Activated CD4-positive, CD25-positive, alpha-beta regulatory T cell treated with anti-CD3 and anti-CD28 coated beads, Interleukin-2, amount 50 U/mL, for 16 hours (primary cell): ENCODE measurements at places on chromosomes 1 and 21.

- no peak for DNase-seq
Measured at GRCh38 chr21:27505516-27505915, 538.6 kb upstream of the ADAMTS5 start.

DNA sequence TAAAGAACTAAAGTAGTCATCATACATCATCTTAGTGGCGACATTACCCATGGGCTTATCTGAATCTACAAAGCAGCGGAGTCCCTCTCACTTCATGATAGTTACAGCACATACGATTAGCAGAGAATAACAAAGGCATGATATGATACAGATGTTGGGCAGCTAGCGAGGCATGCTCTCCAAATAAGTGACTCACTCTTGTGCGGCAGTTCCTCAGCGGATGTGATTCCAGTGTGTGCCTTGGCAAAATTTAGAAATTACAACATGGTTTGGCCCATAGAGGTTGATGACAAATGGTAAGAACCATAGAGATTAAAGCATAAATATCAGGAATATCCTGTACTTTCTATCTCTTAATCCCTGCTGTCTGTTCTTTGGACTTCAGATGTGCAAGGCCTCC is 48.1 kb upstream of the PAXBP1 start:
- no peak for DNase-seq

DNA sequence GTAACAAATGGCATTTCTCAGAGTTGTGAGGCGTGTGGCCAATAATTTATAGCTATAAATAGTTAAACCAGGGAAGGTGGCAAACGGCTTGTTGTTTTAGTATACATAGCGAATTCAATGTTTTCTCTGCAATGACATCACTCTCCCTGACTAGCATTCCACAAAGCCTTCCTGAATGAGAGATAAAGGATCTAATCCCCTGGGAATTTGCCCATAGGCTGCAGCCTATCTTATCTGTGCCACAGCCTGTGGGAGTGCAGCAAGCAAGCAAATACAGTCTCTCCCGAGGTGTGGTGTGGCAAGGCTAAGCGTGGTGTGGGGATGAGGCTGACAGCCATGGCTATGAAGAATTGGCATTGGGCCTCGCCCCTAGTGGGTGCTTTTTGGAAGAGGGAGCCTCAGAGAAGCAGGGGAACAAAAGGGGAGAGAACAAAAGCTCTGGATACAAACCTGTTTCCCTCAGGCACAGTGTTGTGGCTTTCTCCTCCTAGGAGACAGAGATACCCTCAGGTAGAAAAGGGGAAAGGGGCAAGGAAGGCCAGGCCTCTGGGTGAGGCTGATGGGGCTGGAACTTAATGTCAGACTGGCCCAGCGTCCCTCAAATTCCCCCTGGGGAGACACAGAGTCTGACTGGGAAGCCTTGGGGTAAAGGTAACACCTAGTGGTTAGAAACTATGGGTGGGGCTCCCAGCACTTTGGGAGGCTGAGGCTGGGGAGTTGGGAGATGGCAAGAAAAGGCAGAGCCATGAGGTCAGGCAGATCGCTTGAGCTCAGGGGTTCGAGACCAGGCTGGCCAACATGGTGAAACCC is 8.9 kb downstream of the TAGLN2 start:
- DNase-seq, result no peak

DNA sequence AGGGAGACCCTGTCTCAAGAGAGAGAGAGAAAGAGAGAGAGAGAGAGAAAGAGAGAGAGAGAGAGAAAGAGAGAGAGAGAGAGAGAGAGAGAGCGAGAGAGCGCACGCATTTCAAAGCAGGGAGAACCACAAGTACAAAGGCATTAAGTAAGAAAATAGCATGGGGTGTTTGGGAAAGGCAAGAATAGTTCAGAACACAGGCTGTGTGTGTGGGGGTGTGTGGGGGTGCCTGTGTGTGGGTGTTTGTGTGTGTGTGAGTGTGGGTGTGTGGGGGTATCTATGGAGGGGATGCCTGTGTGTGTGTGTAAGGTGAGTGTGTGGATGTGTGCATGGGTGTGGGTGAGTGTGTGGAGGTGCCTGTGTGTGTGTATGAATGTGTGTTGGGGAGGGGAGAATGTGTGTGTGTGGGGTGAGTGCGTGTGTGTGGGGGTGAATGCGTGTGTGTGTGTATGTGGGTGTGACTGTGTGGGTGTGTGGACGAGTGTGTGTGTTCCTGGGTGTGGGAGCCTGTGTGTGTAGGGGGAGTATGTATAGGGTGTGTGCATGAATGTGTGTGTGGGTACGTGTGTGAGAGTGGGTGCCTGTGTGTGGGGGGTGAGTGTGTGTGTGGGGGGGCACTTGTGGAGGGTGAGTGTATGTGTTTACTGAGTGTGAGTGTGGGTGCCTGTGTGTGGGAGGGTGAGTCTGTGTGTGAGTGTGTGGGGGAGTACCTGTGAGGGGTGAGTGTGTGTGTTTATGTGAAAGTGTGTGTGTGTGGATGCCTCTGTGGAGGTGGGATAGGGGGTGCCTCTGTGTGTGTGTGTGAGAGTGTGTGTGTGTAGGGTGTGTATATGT is 19.1 kb upstream of the HDAC1 start:
- DNase-seq, result no peak

DNA sequence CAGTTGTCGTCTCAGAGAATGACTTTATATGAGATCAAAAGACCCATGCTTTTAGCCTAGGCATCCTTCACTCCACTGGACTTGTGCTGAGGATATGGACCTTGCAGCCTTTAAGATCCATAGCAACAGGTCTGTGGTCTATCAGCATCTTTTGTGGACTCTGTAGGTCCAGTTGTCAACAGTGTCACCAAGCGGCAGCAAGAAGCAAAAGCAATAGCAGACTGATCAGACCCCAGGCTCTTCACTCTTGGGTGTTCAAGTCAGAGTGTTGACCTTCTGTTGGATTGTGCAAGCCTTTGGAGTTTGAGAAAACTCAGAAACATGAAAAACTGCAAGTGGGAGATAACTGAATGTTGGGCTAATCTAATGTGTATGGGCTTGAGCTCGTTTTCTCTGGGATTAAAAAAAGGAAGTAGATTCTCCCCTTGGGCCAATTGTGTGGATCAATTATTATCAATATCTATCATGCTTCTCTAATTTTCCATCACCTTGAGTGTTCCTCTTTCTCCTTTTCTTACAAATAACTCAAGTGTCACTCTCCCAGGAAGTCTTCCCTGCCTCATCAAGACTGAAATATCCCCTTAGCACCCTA is 144.2 kb downstream of the LYPLAL1 start:
- DNase-seq, result no peak

GRCh38 chr1:224080115-224080774 is 33.7 kb upstream of the FBXO28 start:
- DNase-seq, result no peak

DNA sequence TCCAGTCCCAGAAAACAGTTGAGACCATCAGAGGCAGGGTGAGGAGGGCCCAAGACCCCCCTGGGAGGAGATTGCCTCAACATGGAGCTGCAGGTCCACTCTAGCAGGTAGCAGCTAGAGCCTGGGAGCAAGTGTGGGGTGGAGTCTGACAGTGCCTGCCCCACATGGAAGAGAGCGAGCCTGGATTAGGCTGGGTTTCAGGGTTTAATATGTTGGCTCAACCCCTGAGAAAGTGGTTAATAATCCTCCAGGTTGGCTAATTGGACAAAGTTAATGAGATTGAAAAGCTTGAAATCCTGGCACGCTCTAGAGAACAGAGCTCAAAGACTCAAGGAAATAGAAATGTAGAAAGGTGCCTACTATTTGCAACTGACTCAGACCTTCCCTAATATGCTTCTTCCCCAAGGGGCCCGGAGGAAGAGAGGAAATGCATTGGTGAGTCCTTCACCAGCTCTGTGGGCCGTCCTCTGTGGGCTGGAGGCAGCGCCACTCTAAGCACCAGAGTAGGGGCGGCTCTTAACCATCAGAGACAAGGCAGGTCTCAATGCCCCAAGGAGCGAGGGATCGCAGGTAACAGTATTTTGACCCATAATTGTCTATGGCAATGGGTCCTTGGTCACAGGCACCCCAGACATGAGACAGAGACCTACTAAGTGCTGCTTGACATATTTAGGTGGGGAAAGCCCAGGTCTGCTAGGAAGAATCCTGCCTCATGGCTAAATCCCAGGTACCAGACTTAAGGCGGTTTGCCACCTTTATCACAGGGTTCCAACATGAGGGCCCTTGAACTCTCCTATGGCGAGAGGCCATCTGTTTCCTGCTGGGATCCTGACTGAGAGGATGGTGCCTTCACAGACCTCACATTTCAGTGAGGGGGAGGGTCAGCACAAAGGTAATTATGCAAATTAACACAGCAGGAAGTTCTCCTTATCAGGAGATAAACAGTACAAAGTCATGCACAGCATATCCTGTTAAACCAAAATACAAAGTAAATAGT is 33.8 kb downstream of the RSPH1 start:
- no peak for DNase-seq

GRCh38 chr1:40309374-40310128 is 7.5 kb downstream of the COL9A2 start:
- DNase-seq, result no peak

- DNase-seq, result no peak
Measured at GRCh38 chr1:81700728-81701470, 99.8 kb upstream of the ADGRL2 start.

GRCh38 chr21:41121785-41122415 is 46.1 kb upstream of the BACE2 start:
- DNase-seq, result no peak

GRCh38 chr1:9410737-9411297 is 118.1 kb downstream of the SPSB1 start:
- DNase-seq, result no peak

- DNase-seq, result no peak
Measured at GRCh38 chr1:1842360-1843146, 48.3 kb downstream of the GNB1 start.

DNA sequence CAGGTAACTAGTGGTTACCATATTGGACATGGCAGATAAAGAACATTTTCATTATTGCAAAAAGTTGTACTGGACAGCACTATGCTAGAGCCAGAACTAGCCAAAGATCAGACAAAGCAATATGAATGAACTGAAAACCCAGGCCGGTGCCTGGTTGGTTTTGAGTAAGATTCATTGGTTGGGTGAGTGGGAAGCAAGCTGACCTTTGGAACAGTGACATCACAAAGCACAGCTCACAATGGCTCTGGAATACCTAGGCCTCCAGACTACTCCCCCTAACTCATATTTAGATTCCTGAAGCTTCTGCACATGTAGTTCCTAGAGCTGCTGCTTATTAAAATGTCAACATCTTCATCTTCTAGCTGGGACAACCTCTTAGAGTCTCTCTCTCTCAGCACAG is at the start of gene TMCO2:
TSS of gene TMCO2 (plus strand) at position 283 of the 400 bp plus-strand sequence. CDS start at position 340, 57 bp downstream.
- DNase-seq, result no peak

GRCh38 chr1:175221557-175222175 is 29.1 kb upstream of the KIAA0040 start:
- DNase-seq, result no peak

- DNase-seq, result no peak
Measured at GRCh38 chr1:216054600-216054999, 368.6 kb downstream of the USH2A start.

DNA sequence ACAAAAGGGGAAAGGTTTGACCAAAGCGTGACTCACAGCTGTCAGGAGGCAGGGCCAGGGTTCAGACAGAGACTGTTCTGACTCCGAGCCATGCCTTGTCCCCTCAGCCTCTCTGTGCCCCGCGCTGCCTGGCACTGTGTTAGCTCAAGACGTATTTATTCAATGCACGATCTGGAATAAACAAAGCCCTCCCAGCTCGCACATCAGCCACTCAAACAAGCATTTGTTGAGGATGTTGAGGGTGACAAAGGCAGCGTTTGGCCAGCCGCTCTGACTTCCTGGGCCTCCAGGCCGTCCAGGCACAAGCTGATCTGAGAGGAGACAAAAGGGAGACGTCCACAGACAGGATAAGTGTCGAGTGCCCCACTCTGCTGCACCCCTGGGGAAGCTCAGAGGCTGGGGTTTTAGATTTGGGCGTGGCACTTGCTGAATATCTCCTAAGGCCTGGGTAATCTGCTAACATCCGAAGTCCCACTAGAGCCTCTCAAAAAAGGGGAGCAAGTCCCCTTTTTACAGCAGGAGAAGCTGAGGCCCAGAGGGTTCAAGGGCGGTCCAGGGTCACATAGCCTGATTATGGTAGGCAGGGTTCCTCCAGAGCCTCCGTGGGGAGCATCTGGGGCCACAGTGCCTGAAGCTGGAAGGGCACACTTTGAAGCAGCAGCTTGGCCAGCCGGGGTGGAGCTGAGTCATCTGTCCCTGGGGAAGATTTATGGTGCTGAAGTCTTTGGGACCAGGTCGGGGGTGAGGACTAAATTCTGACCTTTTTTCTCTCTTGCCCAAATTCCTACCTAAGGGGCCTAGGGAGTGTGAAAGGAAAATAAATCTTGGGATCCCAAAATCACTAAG is 95.9 kb downstream of the SPSB1 start:
- DNase-seq, result no peak

DNA sequence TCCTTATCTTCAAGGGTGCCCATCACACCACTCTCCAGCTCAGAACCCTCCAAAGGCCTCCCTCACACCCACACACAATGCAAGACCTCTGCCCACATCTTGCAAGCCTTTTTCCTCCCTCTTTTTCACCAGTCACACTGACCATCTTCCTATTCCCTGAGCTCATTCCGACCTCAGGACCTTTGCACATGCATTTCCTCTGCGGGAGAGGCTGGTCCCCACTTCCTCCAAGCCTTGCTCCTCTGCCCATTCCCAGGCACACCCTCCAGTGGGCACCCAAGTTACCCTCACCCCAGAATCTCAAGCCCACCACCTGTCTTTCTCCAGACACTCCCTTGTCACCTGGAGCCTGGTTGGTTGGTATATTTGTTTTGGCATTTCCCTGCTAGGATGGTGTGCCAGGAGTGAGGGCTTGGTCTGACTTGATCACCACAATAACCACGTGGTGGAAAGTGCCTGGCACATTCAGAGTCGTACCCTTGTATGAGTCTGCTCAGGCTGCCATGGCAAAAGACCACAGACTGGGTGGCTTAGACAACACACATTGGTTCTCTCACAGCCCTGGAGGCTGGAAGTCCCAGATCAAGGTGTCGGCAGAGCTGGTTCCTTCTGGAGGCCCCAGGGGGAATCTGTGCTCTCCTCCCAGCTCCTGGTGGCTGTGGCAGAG is 13.2 kb downstream of the MX2 start:
- no peak for DNase-seq

GRCh38 chr1:113403065-113403464 is 12.8 kb downstream of the MAGI3 start:
- no peak for DNase-seq

DNA sequence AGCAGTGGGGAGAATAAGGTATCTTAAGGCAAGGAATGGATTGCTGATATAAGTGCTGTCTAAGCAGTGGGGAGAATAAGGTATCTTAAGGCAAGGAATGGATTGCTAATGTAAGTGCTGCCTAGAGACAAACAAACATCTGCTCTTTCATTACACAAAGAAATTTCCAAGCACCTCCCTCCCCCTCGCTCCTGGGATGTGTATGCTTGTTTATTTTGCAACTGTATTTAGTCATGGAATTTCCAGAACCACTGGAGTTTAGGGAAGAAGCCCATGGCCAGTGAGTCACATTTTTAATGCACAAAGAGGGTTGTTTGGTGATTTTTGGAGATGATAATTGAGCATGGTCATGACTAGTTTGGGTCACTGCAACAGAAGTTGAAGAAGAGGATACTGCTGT is 21.5 kb downstream of the PDPN start:
- DNase-seq, result no peak
